ENCODE measurements at places on chromosomes 7 and 10.

DNA sequence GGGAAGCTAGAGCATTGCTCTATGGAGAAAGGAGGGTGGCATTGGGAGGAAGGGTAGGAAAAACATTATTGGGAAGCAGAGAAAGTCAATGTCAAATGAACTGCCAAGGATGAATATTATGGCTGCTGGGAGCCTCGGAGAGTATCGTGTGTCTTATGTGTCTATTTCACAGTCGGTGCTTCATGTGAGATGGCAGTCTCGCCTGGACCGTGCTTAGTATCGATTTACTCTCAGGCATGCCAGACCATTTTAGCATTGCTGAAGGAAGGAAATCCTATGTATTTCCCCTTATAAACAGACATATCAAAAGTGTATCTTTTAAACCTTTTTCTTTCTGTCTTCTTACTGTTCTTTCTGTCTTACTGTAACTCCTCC is 612.6 kb downstream of the AUTS2 start:
- DNase-seq = no peak

GRCh38 chr10:4250587-4250887 is 465.5 kb upstream of the KLF6 start:
- DNase-seq = no peak

DNA sequence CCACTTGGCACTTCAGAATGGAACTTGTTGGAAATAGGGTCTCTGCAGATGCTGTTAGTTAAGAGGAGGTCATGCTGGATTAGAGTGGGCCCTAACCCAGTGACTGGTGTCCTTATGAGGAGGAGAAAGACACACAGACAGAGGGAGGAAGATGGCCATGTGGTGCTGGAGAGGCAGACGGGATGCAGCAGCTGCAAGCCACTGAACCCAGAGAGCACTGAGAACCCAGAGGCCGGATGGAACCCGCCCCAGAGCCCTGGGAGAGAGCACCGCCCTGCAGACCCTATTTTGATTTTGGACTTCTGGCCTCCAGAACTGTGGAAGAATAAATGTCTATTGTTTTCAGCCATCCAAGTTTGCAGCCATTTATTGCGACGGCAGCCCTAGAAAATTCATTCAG is 58.0 kb upstream of the EBF3 start:
- DNase-seq = no peak

DNA sequence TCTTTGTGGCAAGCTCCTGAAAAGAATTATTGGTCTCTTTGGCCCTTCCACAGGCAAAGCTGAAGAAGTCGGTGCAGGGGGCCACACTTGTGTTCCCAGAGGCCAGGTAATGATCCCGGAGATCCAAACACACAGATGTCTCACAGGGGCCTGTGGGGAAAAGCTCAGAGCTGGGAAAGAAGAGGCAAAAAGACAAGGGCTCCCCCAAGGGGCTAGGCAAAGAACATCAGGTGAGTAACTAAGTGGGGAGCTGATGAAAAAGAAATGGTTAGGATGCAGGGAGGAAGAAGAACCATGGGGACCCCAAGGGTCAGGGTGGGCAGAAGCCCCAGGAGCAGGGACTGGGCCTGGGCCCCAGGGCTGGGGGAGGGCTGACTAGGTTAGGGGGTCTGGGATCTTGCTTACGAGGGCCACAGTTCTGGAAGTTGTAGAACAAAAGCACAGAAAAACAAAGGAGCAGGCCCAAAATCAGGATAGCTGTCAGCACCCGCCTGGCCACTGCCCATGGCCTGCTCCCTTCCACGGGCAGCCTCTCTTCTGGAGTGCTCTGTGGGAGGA is 1.1 kb downstream of the KEL start:
- DNase-seq = no peak

DNA sequence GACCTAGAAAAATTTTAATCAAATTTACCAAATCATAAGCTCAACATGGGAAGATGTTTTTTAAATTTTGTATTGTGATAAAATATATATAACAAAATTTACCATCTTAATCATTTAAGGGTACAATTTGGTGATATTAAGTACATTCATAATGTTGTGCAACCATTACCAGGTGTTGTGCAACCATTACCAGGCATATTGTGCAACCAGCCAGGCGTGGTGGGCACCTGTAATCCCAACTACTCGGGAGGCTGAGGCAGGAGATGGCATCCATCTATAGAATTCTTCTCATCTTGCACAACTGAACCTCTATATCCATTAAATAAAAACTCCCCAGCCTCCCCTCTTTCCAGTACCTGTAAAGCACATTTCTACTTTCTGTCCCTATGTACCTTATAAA is 124.5 kb upstream of the SLC13A1 start:
- DNase-seq = no peak

DNA sequence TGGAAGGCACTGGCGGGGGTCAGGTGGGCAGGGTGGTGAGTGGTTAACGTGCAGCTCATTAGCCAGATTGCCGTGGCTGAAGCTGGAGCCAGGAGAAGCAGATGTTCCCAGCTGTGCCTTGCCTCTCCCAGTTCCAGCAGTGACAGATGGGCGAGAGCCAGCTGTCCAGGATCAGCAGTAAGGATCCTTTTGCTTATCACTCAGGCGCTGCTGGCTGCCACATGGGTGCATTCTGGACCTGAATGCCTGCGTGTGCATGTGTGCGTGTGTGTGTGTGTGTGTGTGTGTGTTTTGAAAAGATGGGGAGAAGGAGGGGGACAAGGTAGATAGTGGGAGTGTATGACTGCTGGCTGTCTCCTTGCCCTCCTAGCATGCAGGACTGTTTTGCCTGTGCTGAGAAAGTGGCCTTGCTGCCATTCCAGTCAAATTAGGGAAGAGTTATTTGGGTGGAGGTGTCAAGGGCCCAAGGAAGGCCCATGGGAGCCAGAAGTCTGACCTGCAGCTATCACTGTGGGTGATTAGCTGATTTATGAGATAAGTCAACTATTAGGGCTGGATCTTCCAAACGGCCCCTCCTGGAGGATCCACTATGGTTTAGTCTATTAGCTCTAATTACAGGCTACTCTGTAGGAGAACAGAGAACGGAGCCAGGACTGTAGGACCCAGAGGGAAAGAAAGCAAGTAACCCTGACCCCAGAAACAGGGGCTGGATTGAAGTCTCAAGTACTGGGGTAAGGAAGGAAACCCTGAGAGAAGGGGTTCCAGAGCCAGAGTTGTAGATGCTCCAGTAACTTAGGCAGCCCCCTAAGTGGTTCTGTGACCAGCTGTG is 3.3 kb downstream of the EPHA1 start:
- DNase-seq = no peak

DNA sequence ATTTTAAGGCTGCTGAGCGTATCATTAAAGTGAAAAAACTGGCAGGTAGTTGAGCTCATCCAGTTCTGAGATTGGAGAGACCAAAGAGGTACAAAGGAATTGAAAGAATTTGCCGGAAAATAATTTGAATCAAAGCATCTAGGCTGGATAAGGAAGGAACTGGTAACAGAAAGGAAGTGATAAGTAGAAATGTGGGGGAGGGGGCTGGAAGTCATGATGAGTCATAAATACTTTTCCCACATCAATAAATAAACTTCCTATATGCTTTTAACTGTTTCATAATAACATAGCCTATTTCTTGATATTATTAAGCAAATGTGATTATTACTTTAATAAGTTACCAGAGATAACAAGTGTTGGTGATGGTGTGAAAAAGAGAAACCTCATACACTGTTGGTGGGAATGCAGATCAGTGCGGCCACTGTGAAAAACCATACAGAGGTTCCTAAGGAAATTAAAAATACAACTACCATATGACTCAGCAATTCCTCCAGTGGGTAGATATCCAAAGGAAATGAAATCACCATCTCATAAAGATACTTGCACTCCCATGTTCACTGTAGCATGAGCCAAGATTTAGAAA is 27.0 kb downstream of the ZNF438 start:
- DNase-seq = no peak

GRCh38 chr10:5628451-5629302 is 37.7 kb downstream of the ASB13 start:
- no peak for DNase-seq

Measured in activated CD8-positive, alpha-beta memory T cell treated with anti-CD3 and anti-CD28 coated beads for 48 hours (primary cell).